Adipose tissue (tissue), 3 donors: ENCODE measurements at places on chromosomes 1 and 21. TPM values are rescaled to one million over a fixed set of nuclear protein-coding genes. Genes with fewer than 3 reads are reported as not detected.

WNT3A gene
- polyA plus RNA-seq = not detected

CFAP107 gene
- polyA plus RNA-seq = not detected

FLG2 gene
- not detected for polyA plus RNA-seq

YBX1 gene
- 714 TPM for polyA plus RNA-seq

SMCP gene
- polyA plus RNA-seq = not detected

HMGCS2 gene
- 0.67 TPM for polyA plus RNA-seq

MYOG gene
- polyA plus RNA-seq = not detected

DCST1 gene
- not detected for polyA plus RNA-seq

FAM72A gene
- 0.54 TPM for polyA plus RNA-seq

OLFML2B gene
- 11.5 TPM for polyA plus RNA-seq

TTC22 gene
- 1.2 TPM for polyA plus RNA-seq

AKR7A2 gene
- polyA plus RNA-seq = 48.0 TPM

NUDC gene
- polyA plus RNA-seq = 36.1 TPM

GPR52 gene
- polyA plus RNA-seq = not detected

SLC44A5 gene
- polyA plus RNA-seq = 0.25 TPM

COL11A1 gene
- 0.03 TPM for polyA plus RNA-seq

CYP4Z1 gene
- polyA plus RNA-seq = 1.0 TPM

AVPR1B gene
- polyA plus RNA-seq = not detected

STIL gene
- polyA plus RNA-seq = 0.22 TPM

PAQR6 gene
- 0.79 TPM for polyA plus RNA-seq

LHX8 gene
- not detected for polyA plus RNA-seq

FAM177B gene
- 2.1 TPM for polyA plus RNA-seq

FMO1 gene
- 1.2 TPM for polyA plus RNA-seq

PM20D1 gene
- 0.45 TPM for polyA plus RNA-seq

MAP3K21 gene
- polyA plus RNA-seq = 0.85 TPM

PTPRU gene
- 15.9 TPM for polyA plus RNA-seq

IL20 gene
- polyA plus RNA-seq = not detected

F11R gene
- polyA plus RNA-seq = 33.9 TPM

GJA8 gene
- not detected for polyA plus RNA-seq

ZBTB18 gene
- polyA plus RNA-seq = 5.0 TPM

C4BPB gene
- polyA plus RNA-seq = 3.0 TPM

CFAP141 gene
- not detected for polyA plus RNA-seq

MPL gene
- polyA plus RNA-seq = 0.08 TPM

CD34 gene
- polyA plus RNA-seq = 9.4 TPM

GNG4 gene
- polyA plus RNA-seq = 2.2 TPM

MYCL gene
- 14.7 TPM for polyA plus RNA-seq

SERTAD4 gene
- 0.12 TPM for polyA plus RNA-seq

FAM110D gene
- 13.3 TPM for polyA plus RNA-seq

DIO1 gene
- polyA plus RNA-seq = not detected

ASPM gene
- polyA plus RNA-seq = under 0.01 TPM
